ENCODE measurements at places on chromosomes 2 and 18.
A peak's percentile ranks its signal among the peaks of the same experiment; 100 is the strongest.

- no peak for DNase-seq
Measured at GRCh38 chr2:124024561-124025170, 421 bp upstream of the CNTNAP5 start.

DNA sequence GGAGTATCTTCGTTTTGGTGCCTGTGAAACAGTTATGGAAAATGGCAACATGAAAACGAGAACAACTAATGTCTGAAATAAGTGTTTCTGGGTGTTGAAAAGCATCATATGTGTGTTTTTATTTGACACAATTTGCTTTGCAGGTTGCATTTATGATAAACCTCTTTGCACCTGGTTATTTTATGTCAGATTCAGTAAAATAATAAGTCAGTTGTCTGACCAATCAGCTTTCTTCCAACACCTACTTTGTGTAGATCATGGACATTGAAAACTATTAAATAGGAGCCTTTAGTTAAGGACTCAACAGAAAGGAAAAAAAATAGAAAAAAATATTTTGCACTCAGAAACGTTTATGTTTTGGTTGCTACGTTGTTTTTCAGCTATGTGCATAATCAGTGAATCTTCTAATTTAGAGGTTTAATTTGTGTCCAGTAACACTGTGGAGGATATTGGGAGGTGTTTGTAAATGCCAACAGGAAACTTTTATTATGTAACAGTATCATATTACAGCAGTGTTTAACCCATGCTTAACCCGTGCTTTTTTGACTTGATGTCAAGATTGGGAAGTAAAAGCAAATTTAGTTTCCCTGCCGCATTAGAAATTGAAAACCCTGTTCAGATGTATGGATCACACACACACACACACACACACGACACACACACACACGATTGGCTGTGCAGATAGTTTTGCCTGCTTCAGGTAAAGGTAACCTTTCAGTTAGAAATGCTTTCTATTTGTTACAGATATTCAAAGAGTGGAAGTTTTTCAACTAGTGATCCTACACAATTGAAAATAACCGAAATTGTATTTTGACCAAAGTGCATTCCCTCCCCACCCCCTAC, 2.6 kb downstream of the PKP4 start:
- no peak for DNase-seq

- no peak for DNase-seq
Measured at GRCh38 chr2:20942646-20943125, 101.2 kb downstream of the APOB start.

GRCh38 chr2:125373293-125373692, 1282.7 kb upstream of the GYPC start:
- no peak for DNase-seq

DNA sequence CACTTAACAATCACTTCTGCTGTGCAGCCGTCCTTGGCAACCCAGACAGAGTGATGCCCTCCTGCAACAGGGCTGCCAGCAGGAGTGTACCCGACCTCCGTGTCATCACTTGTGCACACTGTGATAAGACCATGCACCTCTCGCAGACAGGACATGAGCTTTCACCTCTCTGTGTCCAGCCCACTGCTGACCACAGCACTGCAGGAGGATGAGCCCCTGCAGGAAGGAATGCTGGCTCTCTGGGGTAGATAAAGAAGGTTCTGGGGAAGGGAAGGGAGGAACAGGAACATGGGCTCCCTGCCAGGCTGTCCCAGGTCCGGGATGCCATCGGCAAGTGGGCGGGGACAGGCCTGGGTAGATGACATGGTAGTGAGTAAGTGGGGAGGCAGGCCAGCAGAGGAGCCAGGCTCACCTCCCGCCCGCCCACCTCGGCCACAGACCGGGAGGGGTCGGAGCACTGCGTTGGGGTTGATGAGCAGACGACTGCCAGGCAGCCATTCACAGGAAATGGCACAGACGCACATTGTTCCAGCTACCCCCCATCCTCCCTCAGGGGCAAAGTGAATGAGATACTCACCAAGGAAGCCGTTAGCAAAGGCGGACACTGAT, 18.6 kb upstream of the COL6A3 start:
- peak; percentile 78 for DNase-seq

DNA sequence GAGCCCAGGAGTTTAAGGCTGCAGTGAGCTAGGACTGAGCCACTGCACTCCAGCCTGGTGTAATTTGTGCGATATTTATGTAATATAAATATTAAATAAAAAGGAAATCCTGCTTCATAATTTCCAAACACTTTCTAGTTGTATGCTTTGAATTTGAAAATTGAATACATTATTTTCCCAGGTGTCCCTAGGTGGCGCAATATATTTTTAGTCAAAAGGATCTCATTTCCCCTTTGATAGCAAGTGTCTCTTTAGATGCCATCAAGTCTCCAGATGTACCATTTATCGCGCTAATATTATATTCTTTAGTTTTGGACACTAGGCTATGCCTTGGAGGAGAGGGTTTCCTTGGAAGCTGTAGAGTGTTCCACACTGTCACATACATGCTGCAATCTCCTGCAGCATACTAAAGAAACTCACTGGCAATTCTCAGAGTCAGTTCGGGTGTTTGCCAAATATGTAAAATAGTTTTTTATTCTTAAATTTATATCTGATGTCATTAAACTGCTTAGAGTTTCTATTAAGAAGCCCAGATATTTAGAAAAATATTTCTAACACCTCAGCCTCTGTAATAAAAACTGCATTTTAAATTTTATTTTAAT, 5.6 kb upstream of the WDR7 start:
- DNase-seq = no peak

- DNase-seq = no peak
Measured at GRCh38 chr2:203820969-203821368, 46.6 kb upstream of the CTLA4 start.

GRCh38 chr2:1477196-1478040, 64.2 kb downstream of the TPO start:
- DNase-seq = no peak

DNA sequence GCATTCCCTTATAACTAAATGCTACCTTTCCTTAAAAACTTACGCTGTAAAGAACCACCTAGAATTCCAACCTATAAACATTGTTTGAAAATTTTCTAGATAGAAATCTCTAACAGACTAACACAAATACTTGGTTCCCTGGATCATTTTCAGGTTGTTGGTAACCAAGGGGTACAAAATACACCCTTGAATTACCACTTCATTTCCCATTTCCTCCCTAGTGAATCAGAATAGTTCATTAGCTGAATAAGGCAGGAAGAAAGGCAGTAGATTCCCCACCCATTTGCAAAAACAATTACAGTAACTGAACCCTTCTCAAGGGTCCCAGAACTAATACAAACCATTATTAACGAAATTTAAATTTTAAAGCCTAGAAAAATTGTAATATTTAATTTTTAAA, 5.5 kb downstream of the MEX3C start:
- DNase-seq = peak; percentile 8

DNA sequence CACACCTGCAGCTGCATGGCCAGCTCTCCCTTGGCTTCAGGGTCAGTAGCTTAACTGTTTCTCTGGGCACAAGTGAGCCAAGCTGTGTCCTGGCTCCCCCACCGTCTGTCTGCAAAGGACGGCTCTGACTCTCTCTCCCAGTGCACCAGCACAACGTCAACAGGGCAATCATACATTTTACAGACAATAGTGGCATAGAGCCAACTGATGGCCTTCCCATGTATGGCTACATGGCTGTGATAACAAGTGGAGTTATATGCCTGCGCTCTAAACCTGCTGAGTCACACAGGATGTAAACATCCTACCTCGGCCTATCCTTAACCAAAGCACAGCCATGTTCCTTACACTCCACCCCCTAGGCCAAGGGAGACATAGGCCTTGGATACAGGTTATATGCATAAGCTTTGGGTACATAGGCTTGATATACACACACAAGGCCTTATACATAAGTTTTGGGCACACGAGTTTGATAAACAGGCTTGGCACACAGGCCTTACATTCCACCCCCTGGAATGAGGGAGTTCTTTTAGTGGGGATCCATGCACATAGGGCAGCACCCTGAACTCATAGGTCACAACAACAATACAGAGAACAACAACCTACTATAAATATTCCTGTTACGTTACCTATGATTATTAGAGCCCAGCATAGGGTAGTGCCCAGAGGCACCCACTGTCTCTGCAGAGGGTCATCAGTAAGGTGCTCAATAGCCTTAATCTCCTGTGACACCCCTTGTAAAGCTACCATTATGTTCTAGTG, 17.7 kb downstream of the PHOSPHO2 start:
- peak; percentile 60 for DNase-seq

- DNase-seq = no peak
Measured at GRCh38 chr2:3986063-3986462, 282.7 kb downstream of the DCDC2C start.

GRCh38 chr2:33645861-33646260, 46.8 kb upstream of the FAM98A start:
- no peak for DNase-seq

- DNase-seq = no peak
Measured at GRCh38 chr2:157887946-157888345, 11.8 kb upstream of the ACVR1 start.

GRCh38 chr2:150484461-150485021, 2.9 kb downstream of the RND3 start:
- no peak for DNase-seq

DNA sequence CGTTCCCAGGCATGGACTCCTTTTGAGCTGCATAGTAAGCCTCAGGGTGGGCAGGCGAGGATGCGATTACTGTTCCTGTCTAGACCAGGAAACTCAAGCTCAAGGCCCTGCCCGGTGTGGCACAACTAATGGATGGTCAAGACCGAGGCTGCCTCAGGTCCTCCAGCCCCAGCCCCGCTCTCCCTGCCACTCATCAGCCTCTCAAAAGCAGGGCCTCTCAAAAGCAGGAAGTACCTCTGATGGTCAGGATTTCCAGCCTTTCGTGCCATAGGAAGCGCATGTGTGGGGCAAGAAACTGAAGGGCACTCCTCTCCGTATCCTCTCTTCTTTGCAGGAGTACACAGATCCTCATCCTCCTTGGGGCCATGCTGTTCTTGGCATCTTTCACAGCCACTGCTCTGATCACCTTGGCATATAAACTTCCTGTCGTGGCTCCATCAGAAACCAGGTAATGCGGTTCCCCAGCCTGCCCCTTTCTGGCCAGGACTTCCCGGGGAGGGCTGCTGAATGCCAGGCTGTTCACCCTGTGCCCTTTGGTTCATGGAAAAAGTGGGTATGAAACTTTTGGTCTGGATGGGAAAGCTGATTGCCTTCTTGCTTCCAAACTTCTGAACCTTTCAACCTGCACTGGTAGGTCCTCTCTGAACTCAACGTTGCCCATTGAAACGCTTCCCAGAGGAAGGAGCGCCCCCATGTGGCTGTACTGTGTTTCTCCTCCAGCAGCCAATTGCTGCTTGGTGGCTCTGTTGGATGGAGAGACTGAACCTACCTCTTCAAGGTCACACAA, 82.8 kb upstream of the SEC11C start:
- peak; percentile 47 for DNase-seq

- DNase-seq = no peak
Measured at GRCh38 chr18:35130236-35130635, 89.0 kb downstream of the MAPRE2 start.

GRCh38 chr2:224523626-224524577, 61.3 kb downstream of the CUL3 start:
- DNase-seq = no peak

DNA sequence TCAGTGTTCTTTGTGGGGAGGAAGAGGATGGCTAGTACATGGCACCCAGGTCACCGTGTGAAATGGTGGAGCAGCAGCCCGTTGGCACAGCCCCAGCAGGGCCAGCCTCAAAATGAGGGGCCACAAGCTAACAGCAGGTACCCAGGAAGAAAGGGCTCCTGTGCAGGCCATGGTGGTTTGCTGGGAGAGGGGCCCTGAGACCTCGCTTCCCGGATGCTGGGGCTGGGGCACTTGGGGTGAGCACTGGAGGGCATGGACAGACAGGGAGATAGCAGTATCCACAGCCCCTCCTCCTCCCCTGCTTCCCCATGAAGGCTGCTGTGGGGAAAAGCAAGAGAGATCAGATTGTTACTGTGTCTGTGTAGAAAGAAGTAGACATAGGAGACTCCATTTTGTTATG, 16.2 kb upstream of the TEX44 start:
- no peak for DNase-seq

DNA sequence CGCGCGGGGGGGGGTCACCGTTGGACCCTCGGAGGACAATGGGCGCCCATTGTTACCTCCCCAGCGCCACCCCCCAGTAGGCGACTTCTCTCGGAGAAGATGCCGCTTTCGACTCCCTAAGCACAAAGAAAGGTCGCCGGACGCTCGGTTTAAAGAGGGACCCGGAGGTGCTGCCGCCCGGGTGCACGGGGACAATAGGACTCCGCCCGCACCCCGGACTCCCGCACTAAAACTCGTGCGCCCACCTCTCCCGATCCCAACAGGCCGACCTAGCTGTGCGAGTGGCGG, 318 bp upstream of the CDC42EP3 start:
- DNase-seq = no peak

- no peak for DNase-seq
Measured at GRCh38 chr2:57696016-57696415, 350.6 kb upstream of the VRK2 start.

GRCh38 chr2:86223140-86223926, 24.1 kb downstream of the MRPL35 start:
- no peak for DNase-seq

GRCh38 chr2:147451902-147452515, 392.8 kb upstream of the ACVR2A start:
- no peak for DNase-seq

GRCh38 chr2:240443891-240444301, 8.4 kb downstream of the GPC1 start:
- no peak for DNase-seq

- no peak for DNase-seq
Measured at GRCh38 chr18:73487966-73488365, 620.2 kb upstream of the NETO1 start.

DNA sequence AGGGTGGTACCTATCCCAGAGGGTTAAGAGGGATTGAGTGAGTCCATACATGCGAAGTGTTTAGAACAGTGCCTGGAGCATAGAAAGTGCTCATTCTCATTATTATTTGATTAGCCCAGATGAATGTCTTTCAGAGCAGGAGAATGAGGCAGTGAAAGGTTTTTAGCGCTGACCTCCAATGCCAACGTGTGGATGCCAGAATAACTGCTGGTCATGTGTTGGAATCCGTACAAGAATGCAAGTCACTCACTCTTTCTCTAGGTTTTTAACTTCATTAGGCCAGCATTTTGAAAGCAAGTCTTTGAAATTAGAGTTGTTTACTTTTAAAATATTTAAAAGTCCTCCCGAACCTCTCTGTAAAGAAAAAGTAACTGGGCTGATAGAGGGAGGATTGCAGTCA, 374.2 kb downstream of the EN1 start:
- no peak for DNase-seq

GRCh38 chr2:70580352-70580751, 26.7 kb upstream of the TGFA start:
- DNase-seq = no peak

GRCh38 chr2:159175182-159175581, 111.3 kb downstream of the WDSUB1 start:
- no peak for DNase-seq

DNA sequence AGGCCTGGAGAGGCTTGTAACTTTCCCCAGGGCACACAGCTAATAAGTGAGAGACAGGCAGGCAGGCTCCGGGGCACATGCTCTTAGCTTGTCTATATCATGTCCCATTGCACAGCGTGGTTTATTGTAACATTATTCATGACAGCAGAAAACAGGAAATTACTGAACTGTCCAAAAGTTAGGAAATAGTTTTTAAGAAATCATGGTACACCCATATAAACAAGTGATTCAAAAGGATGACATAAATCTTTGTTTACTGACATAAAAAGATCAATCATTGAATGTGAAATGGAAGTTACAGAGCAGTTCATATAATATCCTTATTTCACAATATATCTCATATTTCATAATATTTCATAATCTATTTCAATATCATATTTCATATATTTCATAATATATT, 34.3 kb upstream of the TXNDC2 start:
- DNase-seq = no peak

All from kidney capillary endothelial cell (primary cell).